ENCODE measurements at places on chromosomes 7 and 10. TPM values are rescaled to one million over a fixed set of nuclear protein-coding genes. Genes with fewer than 3 reads are reported as not detected.

DNA sequence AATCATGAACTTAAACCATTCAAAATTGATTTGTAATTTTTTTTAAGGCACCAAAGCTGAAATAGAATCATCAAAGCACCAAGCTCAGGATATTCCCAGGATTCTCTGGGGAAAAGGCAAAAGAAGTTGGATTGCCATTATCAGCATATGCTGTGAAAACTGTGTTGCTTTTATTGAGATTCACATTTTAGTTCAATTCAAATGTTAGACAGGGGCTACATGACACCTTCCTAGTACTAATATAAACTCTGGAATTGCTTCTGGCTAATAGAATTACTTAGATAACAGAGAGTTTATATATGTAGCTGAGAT lies 4.3 kb upstream of the NDST2 start:
- DNase-seq: no peak

DNA sequence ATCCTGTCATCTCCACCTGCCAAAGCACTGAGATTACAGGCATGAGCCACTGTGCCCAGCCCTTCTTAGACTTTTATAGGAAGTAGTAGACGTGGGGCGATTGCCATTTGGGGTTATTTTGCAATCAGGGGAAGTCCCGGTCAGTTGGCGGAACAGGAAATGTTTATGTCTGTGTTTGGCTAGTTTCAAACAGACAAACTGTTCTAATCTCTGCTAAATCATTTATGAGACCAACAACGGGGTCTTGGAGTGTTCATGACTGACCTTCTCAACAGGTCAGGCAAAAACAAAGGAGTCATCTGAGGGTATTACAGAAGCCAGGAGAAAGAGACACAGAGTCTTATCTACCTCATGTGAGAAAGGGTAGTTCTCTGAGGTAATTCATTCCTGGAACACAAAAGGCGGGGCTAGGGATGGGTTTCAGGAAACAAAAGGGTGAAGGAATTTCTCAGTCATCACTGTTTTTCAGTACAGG lies 6.6 kb upstream of the TPK1 start:
- peak; percentile 72 for DNase-seq

- DNase-seq: peak; percentile 79
Measured at GRCh38 chr7:4610768-4611467, 71.2 kb upstream of the FOXK1 start.

GRCh38 chr7:44101966-44102845 lies 1.9 kb upstream of the AEBP1 start:
- DNase-seq: no peak

- peak; percentile 95 for DNase-seq
Measured at GRCh38 chr10:110226543-110226925, 19.1 kb downstream of the MXI1 start.

DNA sequence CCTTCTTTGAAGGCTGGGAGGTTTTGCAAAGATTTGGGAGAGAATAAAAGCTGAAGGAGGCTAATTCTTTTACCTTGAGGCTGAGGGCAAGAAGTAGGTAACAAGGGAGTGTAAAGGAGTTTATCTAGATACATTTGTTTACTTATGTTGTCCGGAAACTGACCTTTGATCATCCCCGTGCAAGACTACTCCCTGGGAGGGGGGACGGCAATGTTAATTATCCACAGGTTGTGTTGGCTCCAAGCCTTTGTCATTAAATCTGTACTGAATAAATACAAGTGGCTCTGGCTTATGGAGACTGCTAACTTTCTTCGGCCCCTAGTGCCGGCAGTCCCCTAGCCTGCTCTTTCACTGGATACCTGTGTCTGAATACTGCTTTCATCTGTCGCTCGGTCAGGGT lies 1250.6 kb upstream of the LRRTM3 start:
- no peak for DNase-seq

DNA sequence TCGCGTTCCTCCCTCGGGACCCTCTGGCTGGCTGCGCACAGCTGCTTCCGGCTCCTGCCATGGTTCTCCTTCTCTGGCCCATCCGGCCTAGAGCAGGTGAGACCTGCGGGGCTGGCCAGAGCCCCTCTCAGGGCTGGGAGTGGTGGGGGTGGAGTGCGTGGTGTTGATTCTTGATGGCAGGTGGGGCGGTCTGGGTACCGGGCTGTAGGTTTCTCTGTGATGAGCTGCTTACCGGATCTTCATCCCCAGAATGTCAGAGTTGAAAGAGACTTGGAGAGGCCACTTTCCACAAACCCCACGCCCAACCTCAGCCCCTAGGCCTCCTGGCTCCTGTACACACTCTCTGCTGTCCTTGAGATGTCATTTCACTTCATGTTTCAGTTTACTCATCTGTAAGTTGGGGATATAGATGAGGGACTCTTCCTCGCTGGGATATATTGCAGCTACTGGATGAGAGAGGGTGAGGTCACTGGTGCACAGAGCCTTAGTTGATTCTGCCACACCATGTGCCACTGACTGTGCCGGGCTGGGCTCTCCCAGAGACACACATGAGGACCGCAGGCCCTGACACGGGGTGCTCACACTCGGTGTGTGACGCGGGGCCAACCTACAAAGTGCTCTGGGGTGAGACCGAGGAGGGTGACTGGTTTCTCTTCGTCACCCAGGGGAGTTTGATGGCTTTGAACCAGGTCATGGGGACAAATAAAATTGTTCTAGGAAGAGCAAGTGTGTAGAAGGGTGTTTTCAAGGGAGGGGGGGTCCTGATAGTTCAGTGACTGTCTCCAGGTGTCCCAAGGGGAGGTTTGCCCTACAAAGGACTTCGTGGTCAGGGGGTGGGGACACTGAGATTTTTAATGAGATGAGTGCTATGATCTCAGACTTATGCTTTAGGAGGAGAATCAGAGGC lies 29.5 kb downstream of the ZNF775 start:
- DNase-seq: no peak

DNA sequence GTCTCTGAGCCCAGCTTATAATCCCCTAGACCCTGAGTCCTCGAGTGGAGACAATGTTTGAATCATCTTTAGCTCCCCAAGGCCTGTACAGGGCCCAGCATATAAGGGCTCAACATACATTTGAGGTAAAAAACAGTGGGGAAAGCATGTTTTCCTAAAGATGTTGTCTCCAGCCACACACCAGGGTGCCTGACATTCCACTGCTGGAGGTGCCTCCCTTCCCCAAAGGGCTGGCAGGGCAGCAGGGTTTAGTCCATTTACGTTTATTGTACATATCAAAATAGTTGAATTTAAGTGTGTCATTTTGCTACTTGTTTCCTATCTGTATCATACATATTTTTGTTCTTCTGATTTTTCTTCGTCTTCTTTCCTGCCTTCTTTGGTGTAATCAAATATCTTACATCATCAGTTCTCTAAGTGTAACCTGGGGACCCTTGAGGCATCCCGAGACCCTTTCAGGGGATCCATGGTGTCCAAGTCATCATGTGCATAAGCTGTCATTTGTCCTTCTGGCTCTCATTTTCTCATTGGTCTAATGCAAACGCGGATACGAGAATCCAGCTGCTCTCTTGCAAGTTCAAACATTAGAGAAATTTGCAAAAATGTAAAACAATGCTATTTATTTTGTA lies 101.6 kb downstream of the PDGFA start:
- DNase-seq: no peak

DNA sequence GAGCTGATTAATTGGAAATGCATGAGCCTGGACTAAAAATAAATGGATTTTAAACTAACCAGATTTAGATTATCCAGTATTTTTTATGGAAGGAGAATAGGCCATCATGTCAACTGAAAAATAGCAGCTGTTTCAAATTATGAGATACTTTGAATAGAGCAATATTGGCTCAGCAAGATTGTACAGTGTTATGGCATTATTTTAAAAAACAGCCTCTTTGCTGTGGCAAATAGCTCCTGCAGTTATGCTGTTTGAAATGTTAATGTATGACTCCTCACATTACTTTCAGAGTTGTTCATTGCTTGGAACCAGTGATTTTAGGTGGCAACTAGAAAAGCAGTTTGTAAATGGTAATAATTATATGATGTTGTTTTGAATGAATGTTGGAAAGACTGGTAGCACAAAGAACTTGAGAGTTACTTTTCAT lies 244.5 kb downstream of the KIAA1217 start:
- DNase-seq: no peak

DNA sequence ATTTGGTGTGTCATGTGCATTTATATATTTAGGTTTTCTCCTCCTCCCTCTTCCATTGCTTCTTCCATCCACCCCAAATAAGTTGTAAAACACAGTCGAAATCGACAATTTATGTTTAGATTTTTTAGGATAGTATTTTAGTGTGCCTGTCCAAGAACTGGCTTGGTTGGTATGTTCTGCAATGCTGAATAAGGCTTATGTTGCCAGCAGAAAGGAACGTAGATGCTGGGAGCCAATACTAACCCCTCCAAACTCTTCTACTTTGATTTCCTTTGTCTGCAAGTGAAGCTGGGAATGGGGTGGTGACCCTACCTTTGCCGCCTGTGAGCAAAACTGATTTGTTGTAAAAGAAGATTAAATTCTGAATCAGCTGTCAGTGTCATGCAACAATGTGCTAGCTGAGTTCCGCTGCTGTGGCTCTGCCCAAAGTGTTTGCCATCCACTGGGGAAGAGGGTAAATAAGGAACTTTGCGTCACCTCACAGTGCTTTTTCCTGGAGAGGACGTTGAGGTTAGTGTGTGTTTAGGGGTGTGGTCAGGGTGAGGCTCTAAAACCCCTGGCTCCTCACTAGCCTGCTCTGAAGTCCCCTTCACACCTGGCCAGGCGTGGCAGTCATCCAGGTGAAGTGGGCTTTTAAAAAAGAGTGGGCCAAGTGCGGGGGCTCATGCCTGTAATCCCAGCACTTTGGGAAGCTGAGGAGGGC lies 44.4 kb downstream of the TACC2 start:
- DNase-seq: no peak

- no peak for DNase-seq
Measured at GRCh38 chr7:121420976-121421375, 24.9 kb upstream of the FAM3C start.

DNA sequence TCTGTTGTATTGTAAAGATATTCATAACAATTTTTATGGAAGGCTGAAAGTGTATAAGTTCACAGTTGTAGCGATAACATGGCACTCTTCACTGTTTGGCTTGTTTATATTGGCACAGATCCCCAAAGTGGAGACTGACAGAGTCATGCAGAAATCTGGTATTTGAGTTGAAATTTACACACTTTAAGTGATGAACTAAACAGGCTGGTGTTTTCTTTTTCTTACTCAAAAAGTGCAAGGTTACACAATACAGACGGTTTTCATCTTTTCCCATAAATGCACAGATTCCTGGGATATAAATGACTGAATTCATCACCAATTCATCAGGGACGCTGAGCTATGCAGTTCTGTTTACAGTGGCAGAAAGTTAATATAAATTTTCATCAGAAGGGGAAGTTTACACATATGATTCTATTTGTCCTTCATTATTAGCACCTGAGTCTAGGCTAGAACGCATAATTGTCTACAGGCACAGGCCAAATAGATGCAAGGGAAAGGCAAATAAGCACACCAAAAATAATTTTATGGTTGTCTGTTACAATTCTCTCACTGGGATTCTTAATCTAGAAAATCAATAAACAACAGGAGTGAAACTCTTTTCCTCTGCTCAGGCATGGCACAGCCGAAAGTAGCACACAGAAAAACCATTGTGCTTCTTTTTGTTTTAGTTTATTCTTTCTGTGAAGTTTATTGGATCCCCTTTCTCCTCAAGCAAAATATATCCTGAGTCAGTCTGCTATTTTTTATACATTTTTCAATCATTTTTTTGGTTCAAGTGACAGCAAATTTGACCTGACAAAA lies 88.0 kb downstream of the FOXP2 start:
- peak; percentile 67 for DNase-seq

DNA sequence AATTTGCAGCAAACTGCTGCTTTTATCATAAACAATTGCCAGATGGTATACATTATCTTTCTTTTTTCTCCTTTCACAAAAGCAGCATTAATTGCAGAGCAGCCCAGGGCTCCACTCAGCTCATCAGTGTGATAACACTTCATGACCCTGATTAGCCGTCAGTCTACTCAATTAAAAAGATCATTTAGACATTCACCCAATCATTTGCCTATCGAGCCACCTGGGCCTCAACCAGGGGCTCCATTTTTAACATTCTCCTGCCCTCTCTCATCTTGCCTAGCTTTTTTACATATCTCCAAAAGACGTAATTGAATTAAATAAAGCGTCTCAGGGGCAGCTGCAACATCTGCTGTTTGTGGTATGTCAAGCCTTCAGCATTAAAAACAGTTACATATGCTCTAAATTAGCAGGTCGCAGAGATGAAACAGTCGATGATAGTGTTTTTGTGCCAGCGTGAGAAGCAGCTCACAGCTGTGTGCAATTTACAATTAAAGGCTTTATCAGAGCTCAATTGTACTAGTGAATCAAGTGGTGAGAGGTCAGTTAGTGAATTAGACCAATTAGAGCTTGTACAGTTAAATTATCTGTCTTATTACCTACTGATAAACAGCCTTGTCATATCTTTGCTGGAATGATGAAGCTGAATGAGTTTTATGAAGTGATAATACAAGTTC lies 522.5 kb downstream of the ETV1 start:
- DNase-seq: no peak

GRCh38 chr7:151552352-151553028 lies 32.8 kb upstream of the RHEB start:
- DNase-seq: no peak

FBXL13 gene
- 1.8 TPM for total RNA-seq

DUSP5 gene
- total RNA-seq: 75.8 TPM

WNT2 gene
- 313 TPM for total RNA-seq

PLEKHS1 gene
- not detected for total RNA-seq

ZP3 gene
- total RNA-seq: 0.32 TPM

NEURL1 gene
- 2.7 TPM for total RNA-seq

RADIL gene
- 61.2 TPM for total RNA-seq

LIPJ gene
- not detected for total RNA-seq

CYP51A1 gene
- total RNA-seq: 94.4 TPM

Measured in cardiac muscle cell (in vitro differentiated cells and primary cell).